ENCODE measurements at places on chromosomes 13 and 19.

DNA sequence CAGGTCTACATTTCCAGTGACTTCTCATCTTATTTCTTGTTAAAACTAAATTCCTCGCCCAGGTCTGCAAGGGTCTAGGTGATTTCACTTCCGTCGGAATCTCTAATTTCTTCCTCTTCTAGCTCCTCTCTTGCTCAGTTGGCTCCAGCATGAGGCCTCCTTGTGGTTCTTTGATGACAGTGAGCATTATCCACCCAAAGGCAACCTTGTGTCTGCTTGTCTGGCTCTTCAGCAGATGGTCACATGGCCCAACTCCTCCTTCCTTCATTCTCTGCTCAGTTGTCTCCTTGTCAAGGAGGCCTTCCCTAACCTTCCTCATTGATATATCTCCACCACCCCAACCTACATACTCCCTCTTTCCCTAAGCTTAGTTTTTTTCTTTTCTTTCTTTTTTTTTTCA lies 1391.4 kb downstream of the EFNB2 start:
- no peak for DNase-seq

GRCh38 chr13:79593121-79593520 lies 112.2 kb downstream of the NDFIP2 start:
- no peak for DNase-seq

DNA sequence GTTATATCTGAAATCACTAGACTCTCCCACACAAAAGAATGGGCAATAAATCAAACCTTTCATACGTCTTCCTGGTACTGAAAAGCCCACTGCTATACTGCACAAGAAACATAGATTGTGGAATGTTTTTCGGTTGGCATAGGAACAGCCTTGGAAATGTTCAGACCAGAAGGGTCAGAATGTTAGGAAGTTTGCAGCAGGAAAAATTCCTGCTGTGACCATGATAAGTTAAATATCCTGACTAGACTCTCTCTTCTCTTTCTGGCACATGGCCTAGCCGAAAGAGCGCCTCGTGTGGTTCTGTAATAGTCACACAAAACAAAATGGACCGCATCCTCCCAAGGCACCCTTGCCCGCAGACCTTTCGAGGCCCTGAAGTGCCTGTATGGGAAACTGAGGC lies 427.2 kb downstream of the COG6 start:
- DNase-seq, result no peak

DNA sequence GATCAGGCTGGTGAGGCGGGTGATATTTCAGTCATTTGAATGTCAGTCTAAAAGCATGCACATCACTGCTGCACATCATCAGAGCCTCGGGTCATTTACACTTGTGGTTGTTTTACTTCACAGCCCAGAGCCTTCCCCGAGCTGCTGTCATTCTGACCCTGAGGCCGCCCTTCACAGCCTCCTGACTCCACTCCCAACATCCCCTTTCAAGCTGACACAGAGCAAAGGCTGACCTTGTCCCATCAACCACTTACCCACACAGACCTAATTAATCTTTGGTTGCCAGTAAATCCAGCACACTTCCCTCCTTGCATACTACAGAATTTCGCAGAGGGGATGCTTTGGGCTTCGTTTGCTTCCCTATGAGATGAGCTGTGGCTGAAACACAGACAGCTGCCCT lies 528.1 kb downstream of the DIAPH3 start:
- no peak for DNase-seq

GRCh38 chr13:37138169-37138568 lies 32.7 kb upstream of the CSNK1A1L start:
- no peak for DNase-seq

Data from stimulated activated naive CD4-positive, alpha-beta T cell (primary cell).